ENCODE measurements at places on chromosomes 1 and 21.

GRCh38 chr1:155127105-155127966 is at the start of gene EFNA1:
Gene EFNA1, plus strand, starts transcription at chr1:155127876. Its CDS starts 102 bp downstream, at chr1:155127978.
- no peak for DNase-seq

- no peak for DNase-seq
These were observed 13.3 kb downstream of the SLC66A1 start for GRCh38 chr1:19325368-19325957.

DNA sequence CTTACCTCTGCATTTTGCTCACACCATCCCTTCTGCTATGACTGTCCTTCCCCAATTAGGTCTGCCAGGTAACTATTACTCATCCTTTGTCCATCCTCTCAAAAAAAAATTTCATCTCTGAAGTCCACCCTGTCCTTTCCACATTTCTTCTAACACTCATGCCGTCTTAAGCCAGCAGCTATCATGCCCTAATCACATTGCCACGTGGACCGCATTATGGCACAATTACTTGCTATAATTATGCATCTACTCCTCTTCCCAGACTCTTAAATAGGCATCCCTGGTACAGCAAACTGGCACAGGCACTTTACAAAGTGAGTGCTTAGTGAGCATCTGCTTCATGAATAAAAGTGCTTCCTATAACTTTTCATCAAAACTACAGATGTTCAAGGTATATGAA is 295.4 kb upstream of the ESRRG start:
- DNase-seq: no peak

GRCh38 chr1:38418195-38419030 is 371.8 kb upstream of the POU3F1 start:
- no peak for DNase-seq

All from stimulated activated CD4-positive, alpha-beta T cell treated with anti-CD3 and anti-CD28 coated beads, Interleukin-1b, Interleukin-23, amount 100 ng/mL, for 1 hour (primary cell).